ENCODE measurements at places on chromosomes 4 and X.

DNA sequence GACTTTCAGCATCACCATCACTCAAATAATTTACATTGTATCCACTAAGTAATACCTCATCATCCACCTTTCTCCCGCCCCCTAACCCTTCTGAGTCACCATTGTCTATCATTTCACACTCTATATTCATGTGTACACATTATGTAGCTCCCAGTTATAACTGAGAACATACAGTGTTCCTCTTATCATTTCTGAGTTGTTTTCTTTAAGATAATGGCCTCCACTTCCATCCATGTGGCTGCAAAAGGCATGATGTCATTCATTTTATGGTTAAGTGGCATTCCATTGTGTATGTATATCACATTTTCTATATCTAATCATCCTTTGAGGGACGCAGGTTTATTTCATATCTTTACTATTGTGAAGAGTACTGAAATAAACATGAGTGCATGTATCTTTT, 14.6 kb upstream of the NDST4 start:
- DNase-seq: no peak

- DNase-seq: peak; percentile 19
Observed at GRCh38 chr4:13966231-13967195, 339.0 kb upstream of the BOD1L1 start.

DNA sequence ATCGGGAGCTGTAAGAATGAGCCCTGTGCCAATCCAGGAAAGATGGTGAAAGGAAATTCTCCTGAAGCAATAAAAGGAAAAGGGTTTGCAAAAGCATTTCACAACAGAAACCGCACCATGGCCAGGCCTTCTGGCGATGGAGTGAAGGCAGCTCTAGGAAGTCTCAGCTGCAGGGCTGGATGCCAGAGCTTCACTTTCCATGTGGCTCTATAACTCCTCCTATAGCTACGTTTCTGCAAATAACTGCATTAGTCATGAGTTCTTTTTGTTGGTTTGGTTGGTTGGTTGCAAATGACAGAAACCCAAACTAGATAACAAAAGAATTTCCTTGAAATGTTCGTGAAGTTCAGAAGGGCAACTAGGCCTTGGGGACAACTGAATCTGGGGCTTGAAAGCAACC, 84.6 kb downstream of the RELL1 start:
- no peak for DNase-seq

DNA sequence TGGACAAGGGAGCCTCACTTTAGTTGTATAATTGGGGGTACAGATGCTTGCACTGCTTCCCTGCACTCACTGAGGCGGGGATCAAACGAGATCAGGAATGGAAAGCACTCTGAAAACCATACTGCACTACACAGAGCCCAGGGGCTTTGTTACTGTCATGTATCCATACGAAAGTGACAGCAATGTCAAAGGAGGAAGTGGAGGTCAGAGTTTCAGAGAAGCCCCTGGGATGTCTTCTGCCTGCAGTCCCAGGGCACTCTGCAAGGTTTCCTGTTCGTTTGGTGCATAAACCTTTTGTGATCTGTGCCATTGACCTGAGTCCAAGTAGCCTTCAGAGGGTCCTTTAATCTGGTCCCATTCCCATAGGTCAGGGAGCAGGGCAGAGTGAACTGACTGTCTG, 31.2 kb downstream of the RNF175 start:
- no peak for DNase-seq

- no peak for DNase-seq
Observed at GRCh38 chr4:115688961-115689360, 575.5 kb upstream of the NDST4 start.

GRCh38 chr4:41505161-41505661, 32.7 kb upstream of the LIMCH1 start:
- no peak for DNase-seq

DNA sequence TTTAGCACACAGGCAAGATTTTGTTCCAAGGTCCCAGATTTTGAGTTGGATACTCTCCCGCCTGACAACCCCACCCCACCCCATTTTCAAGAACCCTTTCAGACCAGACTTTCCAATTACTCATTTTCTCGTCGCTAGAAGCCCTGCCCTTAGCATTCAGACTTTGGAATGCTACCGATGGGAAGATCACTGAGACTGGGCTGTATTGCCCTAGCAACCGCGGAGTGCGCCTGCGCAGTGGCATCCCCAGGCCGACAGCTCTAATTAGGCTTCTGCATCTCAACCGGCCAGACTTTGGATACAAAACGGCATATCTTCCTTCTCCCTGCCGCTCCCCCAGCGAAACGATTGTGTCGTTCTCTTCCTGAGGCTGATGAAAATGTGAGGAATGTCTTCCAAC, 3.4 kb downstream of the MAGEE2 start:
- no peak for DNase-seq

DNA sequence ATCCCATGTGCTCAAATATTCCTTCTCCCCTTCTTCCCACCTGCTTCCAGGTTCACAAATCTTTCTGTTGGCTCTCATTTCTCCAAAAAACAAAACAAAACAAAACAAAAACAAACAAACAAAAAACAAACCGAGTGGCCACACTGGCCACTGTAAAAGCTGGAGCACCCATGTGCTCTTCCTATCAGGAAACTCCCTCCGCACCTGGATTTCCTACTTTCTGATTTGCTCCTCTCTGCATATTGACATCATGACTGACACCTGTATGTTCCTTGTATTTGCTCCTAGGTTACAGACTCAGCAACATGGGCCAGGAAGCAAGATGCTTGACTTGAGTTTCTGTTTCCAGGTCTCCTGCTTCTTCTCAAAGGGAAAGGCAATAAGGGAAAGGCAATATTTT, 258.8 kb downstream of the GPC3 start:
- DNase-seq: no peak

DNA sequence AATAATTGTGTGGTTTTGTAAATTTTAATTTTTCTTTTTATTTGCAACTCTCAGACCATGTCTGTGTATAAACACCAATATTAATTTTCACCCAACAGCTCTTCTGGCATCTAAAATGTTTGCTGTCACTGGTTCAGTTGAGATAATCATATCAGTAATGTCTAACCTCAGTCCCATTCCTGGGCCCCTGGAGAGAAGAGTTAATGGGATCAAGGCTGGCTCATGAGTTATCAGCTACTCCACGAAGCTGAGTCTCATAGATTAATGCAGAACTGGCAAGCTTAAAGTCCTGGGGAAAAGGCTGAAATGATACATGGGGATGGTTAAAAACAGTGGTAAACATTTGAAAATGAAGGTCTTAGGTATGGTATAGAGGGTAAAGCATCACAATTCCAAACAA, 28.4 kb upstream of the TSPAN5 start:
- DNase-seq: no peak

- no peak for DNase-seq
Observed at GRCh38 chrX:145673841-145674240, 143.8 kb upstream of the SLITRK2 start.

- DNase-seq: no peak
Observed at GRCh38 chrX:98379134-98379533, 1495.4 kb downstream of the RPA4 start.

GRCh38 chr4:98586291-98586961, 72.0 kb downstream of the TSPAN5 start:
- DNase-seq: no peak

GRCh38 chrX:77946571-77946970, 22.9 kb downstream of the PGAM4 start:
- no peak for DNase-seq

GRCh38 chr4:124762956-124763355, 50.4 kb upstream of the ANKRD50 start:
- no peak for DNase-seq

- DNase-seq: no peak
Observed at GRCh38 chr4:184064877-184065276, 152.8 kb downstream of the ENPP6 start.

DNA sequence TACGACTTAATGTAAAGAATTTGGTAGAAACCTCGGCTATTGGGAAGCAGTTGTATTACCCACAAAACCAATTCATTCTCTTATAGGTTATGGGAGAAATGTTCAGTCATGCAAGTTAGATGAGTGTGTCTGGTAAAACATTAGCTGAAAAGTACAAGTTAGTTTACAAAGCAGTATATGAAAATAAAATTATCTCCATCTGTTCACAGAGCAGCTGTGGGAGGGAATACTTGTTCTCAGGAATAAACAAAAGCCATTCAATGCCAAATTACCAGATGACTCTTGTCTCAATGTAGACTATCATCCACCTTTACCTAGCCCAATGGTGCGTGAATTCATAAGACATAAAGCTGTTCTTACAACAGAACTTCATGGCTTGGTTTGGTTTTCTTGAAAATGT, 28.6 kb downstream of the STAP1 start:
- DNase-seq: no peak
